Stimulated activated CD4-positive, alpha-beta T cell treated with anti-CD3 and anti-CD28 coated beads, Interleukin-15, amount 100 ng/mL, for 1 hour (primary cell): ENCODE measurements at places on chromosomes 11 and 22.

- no peak for DNase-seq
Observed at GRCh38 chr22:28798810-28799605, 1.4 kb downstream of the XBP1 start.

- no peak for DNase-seq
Observed at GRCh38 chr11:72231396-72232259, 7.1 kb downstream of the INPPL1 start.

GRCh38 chr11:62552485-62553079, 6.0 kb upstream of the AHNAK start:
- no peak for DNase-seq

DNA sequence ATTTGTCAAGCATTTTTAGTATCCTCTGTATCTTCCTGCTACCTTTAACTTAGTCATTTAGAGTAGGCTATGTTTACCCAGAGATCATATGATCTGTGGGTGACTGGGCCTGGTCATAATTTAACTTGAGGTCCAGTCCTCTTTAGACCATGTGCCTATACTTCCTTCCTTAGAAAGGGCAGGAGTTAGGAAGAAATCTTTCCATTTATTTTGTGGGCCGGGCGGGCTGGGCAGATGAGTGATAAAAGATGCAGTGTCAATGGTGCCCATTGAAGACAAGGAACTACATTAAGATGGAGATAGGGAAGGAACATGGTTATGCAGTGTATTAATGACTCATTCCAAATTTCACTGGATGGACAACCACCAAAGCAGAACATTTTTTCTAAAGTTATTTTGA, 30.9 kb upstream of the PDE3B start:
- no peak for DNase-seq

- DNase-seq, result no peak
Observed at GRCh38 chr11:27348340-27348873, 14.6 kb downstream of the CCDC34 start.

DNA sequence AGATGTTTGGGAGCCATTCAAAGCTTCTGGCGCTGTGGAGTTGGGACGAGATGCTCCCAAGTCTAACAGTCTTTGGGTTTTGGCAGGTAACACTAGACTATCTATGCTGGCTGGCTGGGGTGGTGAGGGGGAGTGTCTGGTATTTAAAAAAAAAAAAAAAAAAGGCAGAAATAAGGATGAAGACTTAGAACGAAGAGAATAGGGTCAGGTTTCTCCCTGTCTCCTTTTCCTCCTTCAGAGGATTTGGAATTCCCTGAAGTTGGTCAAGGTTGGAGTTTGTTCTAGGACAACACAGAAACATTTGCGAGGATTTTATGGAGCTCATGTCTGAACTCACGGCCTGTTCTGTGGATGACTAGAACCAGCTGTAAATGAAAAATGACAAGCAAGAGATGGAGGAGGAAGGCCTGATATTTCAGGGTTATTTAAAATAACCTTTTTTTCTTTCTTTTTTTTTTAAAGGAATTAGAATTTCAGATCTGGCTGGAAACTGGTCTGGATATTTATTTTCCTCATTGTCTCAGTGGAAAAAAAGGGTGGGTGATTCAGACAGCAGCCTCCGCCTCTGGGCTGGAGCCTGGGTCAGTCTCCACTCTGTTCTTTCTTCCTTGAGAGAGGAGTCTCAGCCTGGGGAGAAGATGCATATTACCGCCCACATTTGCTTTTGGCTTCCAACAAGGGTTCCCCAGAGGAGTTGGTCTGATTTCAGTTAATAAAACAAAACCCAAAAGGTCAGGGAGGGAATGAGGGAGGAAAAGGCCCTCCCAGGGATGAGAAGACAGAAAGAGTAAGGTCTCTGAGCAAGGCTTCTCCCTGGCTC, 80.1 kb downstream of the USP35 start:
- no peak for DNase-seq

DNA sequence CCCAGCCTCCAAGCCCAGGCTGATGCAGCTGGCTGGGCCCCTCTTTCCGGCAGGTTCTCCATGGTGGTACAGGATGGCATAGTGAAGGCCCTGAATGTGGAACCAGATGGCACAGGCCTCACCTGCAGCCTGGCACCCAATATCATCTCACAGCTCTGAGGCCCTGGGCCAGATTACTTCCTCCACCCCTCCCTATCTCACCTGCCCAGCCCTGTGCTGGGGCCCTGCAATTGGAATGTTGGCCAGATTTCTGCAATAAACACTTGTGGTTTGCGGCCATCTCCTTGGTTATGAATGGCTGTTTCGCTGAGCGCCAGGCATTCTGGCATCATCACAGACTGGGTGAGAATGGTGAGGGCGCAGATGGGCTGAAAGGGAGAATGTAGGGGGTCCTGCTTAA, 3.6 kb downstream of the PRDX5 start:
- no peak for DNase-seq

- no peak for DNase-seq
Observed at GRCh38 chr11:79498667-79499066, 57.8 kb upstream of the TENM4 start.

DNA sequence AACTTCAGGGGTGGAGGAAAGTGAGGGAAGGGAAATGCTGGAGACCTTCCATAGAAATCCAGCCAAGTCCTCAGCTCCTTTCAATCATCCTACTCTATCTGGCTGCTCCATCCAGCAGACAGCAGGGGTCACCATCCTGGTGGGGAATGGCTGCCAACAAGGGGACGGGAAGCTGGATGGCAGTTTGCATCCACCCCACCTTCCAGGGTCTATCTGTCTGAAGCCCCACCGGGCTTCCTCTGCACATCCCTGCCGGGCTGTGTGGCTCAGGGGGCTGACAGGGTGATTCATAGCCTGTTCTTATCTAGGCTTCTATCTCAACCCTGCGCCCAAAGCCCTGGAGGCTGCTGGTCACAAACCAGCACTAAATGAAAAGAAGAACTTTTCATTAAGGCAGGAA, 1.1 kb downstream of the SYTL2 start:
- DNase-seq, result no peak

DNA sequence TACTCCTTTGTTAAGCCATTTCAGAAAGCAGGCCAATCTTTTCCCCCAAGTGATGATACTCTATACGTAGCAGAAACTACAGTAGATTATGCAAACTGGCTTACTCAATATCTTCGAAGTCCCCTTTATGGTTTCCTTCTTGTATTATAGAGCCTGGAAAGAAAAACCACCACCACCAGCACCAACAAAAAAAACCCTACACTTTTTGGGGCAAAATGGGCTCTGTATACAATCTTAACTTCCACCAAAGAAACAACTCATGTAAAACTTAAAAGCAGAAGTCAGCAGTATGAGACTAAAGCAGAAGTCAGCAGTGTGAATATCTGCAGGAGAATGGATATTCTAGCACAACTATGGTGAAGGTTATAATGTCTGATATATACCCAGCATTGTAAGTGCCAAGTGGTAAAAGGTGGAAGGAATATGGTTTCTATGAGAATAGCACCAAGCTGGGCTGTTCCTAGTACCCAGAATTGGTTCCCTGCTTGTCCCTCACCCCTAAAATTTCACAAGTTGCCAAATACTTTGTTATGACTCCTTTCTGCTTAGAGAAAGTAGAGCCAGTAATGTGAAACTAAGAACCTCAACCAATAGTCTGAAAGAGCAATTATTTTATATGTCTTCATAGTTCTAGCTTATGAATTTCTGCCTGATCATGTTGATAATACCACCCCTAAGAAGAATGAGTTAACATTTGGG, 252.1 kb downstream of the SBF2 start:
- DNase-seq, result no peak

- no peak for DNase-seq
Observed at GRCh38 chr11:11297578-11297977, 55.5 kb downstream of the CSNK2A3 start.

GRCh38 chr11:60111793-60112192, 23.3 kb downstream of the MS4A2 start:
- no peak for DNase-seq

GRCh38 chr11:17395554-17395961, 7.1 kb upstream of the KCNJ11 start:
- DNase-seq, result no peak

GRCh38 chr11:16840951-16841350, 102.5 kb downstream of the C11orf58 start:
- no peak for DNase-seq

DNA sequence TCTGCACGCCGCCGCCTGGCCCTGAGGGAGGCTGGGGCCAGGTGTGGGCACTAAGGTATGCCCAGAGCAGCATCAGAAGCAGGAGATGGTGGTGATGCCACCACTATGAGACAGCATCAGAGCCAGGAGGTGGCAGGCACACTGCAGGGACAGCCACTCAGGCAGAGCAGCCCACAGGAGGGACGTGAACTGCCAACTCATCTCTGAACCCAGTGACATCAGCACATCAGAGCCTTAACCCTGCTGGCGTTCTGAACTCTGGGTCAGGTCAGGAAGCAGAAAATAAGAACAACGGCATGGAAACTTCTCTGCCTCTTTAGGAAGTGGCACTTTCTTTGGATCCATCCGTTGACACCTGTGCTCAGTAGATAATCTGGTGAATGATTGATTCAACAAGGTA, 14.7 kb upstream of the IFT27 start:
- DNase-seq, result no peak

DNA sequence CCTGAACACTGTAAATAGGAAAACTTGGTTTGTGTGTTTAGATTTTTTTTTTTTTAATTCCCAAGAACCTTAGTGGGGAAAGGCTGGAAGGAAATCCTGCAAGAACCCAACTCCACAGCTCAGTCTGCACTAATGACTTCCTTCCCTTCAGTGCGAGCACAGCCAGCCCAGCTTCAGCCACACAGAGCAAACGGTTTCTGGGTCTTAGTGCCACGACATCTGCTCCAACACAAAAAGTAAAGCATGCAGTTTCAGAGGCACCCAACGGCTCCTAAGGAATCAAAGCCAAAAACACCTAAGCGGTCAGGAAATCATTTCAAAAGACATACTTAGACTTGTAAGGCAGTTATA, 236.1 kb downstream of the TTC28 start:
- DNase-seq, result no peak
